ENCODE measurements at places on chromosomes 6 and 20.

DNA sequence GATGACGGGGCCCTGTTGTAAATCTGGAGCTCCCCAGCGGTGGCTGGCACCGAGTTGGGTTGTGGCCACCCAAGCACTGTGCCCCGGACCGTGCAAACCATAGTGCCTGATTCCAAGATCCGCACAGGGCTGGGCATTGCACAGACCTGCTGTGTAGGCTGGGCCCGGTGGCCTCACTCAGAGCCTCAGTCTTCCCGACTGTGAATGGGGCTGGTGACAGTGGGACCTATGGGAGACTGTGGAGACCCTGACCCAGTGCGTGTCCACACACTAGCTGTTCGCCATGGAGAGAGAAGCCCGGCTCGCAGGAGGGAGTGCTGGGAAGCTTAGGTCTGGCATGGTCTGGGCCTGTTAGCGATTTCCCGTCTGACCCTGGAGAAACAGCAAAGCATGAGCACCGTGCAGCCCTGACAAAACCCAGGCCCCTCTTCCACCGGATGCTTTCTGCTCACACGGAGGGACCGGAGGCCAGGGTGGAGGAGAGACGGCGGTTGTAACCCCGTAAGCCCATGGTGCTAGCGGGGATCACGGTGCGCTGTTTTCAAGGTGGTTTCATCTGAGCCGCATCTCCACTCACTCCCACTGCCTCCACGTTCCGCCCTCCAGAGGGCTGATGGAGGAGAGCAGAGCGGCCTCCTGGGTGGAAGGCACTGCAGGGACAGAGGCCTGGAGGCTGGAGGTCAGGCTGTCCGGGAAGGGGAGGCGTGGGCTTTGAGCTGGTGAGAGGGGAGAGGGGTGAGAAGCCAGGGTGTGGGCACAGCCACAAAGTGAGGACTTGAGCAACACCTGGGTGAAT lies 52.2 kb downstream of the SRC start:
- no peak for DNase-seq

GRCh38 chr20:63081351-63081750 lies 74.6 kb upstream of the BHLHE23 start:
- DNase-seq = no peak

DNA sequence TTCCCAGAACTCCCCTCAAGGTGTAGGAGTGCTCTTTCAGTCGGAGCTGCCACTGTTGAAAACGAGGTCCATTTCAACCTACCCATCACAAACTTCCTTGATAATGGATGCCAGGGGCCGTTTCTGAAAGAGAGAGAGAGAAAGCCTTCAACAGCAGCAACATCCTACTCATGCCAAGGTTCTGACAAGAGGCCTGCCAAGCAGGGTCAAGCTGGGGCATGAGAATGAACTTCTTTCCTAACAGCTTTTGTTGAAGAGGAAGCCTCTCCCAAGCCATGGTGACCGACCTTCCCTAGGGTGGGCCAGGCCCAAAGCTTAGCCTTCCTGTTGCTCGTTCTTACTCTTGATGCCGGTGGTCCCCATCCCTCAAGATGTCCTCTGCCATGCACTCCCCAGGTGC lies 12.4 kb downstream of the ELMO2 start:
- DNase-seq = no peak

DNA sequence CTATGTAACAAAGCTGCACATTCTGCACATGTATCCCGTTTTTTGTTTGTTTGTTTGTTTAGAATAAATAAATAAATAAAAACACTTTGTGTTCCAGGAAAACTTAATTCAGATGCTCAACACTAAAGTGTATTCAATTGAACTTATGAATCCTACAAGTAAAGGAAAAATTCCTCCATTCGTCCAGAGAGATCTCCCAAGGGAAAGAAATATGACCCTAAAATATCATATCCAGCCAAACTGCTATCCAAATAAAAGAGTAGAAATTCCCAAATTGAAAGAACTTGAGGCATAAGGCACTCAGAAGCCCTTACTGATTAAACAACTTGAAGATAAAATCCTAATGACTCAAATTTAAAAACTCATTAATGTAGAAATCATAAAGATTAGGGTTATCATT lies 90.4 kb downstream of the MOXD1 start:
- no peak for DNase-seq

DNA sequence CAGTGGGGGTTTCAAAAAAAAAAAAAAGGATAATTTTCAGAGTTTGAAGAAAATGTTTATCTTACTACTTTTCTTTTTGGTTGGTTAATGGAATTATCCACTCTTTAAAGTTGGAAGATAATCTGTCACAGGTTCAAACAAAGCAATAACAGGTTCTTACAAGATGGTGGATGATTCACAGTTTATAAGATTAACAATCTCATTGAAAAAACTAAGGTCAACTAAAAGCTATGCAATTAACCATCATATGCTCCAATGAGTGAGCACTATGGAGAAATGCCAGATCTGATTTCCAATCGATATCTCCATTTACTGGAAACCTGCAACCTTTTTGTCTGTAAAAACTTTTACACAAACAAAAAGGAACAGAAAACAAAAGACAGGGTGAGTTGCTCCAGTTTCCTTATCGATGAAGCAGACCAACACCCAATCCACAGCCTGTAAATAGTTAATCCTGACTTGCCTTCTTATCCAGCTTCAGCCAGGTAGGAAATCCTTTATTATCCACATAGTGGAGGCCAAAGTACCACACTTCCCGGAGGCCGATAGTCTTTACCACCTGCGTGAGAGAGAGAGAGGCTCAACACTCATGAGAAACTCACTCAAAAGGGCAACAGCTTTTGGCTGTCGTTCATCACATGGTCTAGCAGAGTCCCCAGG lies 32.4 kb downstream of the EZR start:
- no peak for DNase-seq

DNA sequence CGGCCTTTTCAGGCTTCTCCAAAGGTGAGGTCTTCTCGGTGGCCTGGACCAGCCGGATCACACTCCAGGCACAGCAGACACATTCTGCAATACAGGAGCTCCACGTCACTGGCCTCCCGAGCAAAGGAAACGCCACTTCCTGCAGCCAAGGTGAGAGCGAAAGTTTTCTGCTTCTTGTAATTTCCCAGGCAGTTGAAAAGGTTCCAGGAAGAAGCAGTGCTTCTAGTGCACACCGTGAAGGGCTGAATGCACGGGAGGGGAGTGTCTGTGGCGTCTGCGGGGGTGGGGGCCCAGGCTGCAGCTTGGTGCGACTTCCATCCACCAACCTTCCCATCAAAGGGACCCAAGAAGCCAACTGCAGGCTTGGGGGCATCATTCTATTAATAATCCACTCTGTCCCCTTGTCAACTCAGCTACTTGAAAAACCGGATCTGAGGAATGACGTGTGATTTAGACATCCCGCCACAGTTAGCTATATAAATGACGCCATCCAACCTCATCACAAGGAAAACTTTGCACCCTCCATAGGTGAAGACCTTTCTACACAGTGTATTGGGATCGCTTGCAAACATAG lies 61.1 kb downstream of the NFATC2 start:
- DNase-seq = no peak

- DNase-seq = no peak
Observed at GRCh38 chr6:167306401-167306998, 15.4 kb downstream of the UNC93A start.

GRCh38 chr6:25229671-25230321 lies 49.4 kb upstream of the CARMIL1 start:
- no peak for DNase-seq

GRCh38 chr6:39865011-39865888 lies 69.0 kb downstream of the MOCS1 start:
- no peak for DNase-seq

DNA sequence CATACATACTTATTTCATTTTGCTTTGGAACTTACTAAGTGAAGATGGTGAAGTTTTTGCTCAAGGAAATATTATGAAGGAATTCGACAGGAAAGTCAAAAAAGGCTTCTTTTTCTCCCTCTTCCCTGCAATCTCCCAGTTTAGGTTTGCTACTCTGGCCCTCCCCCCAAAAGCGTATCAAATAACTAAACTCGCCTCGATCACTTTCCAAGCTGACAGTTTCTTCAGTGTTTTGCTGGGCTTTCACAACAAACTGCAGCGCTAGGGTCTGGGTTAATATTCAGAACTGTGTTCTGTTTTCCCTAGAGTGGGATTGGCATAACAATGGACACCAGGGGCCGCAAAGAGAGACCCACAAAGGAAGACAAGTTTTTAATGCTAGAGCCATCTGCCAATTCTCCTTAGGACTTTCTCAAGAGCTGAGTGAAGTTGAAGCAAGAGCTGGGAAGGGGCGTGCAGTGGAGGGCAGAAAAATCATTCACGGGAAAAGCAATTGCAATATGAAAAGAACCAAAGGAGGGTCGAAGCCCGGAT lies 57.8 kb downstream of the ATP9A start:
- no peak for DNase-seq

- no peak for DNase-seq
Observed at GRCh38 chr6:169846286-169847056, 95.0 kb downstream of the ERMARD start.

- DNase-seq = no peak
Observed at GRCh38 chr6:32908897-32909296, 31.9 kb downstream of the HLA-DMB start.

DNA sequence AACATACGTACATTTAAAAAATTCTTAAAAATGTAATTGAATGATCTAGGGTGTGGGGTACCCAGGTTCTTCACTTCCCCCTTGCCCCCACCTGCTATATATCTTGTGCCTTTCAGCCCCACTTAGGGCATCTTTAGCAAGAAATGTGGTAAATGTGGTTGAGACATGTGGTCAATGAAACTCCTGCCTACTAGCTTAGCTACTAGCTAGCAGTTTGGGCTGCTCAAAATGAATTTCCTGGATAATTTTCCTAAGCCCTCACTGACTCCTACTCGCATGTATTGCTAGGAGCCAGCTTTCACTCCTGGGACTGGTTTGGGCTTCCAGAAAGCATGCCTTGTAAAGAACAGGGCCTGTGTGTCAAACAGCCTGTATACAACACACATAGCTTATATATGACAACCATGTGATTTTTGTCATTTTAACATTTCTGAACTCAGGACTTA lies 257.3 kb downstream of the ATXN1 start:
- DNase-seq = no peak

DNA sequence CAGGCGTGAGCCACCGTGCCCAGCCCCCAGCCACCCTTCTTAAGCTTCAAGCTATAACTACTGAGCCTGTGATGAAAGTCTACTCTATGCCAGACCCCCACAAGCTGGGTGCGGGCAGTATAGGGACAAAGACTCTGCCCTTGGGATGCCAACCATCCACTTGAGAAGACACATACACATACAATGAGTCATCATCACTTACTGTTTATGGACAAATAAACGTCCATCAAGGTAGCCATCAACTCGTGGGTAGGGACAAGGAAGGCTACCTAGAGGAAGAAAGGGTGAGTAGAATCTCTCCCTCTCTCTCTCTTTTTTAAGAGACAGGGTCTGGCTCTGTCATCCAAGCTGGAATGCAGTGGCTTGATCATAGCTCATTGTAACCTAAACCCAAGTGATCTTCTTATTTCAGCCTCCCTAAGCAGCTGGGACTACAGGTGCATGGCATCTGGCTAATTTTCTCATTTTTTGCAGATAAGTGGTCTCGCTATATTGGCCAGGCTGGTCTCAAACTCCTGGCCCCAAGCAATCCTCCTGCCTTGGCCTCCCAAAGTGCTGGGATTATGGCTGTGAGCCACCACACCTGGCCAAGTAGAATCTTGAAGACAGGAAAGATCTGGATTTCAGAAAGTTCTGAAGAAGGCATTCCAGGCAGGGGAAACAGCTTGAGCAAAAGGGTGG lies 2.6 kb upstream of the TP53INP2 start:
- no peak for DNase-seq

DNA sequence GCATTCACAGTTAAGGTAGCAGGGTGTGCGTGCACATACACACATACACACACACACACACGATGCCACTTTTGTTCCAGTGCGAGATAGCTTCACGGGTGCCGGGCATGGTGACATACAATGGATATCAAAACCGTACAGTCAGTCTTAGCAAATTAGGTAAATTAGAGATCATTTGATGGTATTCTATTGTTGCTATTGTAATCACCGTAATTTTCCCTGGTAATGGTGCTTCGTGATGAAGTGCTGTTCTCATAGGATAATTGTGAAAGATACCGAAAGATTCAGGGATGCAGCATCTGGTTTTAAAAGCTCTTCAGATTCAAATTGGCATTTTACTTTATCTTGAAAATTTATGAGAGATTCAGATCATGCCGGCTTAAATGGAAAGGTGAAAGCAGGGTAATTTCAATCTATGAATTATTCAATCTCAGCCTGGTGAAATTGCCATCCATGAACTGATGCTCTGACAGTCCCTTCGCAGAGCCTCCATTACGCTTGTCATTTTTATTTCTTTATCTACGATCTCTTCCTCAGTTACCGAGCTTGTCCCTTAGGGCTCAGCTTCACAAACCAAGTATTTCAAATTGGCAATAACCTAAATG lies 71.3 kb upstream of the SOX4 start:
- DNase-seq = no peak

GRCh38 chr20:5612581-5613301 lies 137.5 kb upstream of the SHLD1 start:
- DNase-seq = no peak

GRCh38 chr20:38272398-38272797 lies 11.9 kb upstream of the KIAA1755 start:
- no peak for DNase-seq

- DNase-seq = no peak
Observed at GRCh38 chr20:44496976-44497375, 21.3 kb downstream of the TTPAL start.

DNA sequence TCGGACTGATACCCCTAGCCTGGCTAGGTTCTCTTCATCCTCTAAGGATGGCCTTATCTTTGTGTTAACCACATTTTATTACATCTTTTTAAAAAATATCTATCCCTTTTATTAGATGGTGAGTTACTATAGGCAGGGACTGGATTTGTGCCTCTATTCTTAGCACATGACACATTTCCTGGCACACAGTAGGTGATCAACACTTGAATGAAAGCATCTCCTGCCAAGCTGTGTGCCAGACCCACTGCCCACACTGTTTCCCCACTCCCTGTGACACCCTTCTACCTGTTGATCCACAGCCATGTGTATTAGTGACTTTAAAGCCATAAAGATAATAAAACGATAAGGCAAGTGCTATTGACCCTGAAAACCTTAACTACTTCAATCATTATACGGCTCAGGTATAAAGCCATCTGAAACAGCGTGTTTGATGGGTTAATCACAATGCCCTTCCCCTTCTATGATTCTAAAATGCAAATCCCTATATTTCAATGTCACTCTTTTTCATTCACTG lies 73.6 kb downstream of the MYLK4 start:
- no peak for DNase-seq

GRCh38 chr6:108619431-108620197 lies 58.9 kb downstream of the FOXO3 start:
- DNase-seq = no peak

DNA sequence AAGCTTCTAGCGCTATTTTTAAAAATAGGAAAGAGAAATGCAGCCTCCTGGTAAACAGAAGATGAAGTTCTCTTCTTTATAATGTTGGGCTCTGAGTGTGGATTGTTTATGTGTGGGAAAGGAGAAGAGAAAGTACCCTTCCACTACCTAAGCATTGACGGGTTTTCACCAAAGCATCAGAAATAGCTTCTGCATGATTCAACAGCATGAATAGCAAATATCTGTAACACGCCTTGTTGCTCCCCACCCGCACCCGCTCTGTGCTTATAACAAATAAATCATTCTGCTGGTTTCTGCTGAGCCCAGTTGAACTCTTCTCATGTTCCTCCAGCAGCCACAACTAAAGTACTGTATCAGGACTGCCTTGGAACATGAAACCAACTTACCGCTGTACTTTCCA lies 20.7 kb downstream of the TXLNB start:
- DNase-seq = no peak
